ENCODE measurements at places on chromosomes 6 and 20.
A peak's percentile ranks its signal among the peaks of the same experiment; 100 is the strongest.

DNA sequence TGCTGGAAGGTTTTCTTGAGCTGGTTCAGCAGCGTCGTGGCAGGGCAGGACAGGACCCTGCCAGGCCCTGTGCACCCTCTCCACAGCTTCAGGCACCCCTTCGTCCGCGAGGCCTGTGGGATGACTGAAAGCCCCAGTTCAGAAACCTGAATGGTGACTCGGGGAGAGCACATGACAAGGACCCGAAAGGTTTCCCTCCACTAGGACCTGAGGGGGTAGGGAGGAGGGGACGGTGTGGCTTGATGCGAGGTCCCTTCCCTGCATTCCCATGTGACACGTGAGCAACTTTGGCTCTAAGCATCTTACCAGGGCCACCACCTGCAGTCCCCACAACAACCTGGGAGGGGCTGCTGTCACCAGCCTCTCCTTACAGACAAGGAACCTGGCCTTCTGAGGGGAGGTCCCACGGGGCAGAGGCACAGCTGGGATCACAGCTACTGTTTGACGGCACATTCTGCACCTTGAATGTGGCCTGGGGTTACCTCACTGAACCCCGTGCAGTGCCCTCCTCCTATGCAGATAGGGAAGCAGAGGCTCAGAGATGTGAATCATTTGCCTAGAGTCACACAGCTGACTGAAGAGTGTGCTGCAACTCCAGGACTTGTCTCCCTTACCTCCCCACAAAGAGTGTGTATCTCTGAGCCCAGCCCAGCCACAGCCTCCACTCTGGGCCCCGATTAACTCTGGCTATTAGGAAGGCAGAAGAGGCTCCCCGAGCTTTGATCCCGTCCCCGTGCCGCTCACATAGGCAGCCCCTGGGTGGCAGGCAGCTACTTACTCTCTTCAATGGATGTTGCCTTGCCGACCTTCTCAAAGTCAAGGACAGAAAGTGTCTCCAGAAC, 84.6 kb downstream of the PTPN1 start:
- no peaks in the 10 kb centered on the region for H3K4me1 ChIP-seq
- no peak overlapping the region for H3K4me3 ChIP-seq
- H3K27ac ChIP-seq = no peak overlapping the region

- no peak overlapping the region for H3K27ac ChIP-seq
- H3K4me3 ChIP-seq = no peak overlapping the region
- H3K27me3 ChIP-seq = no peaks in the 10 kb centered on the region
- DNase-seq = no peak
Observed at GRCh38 chr6:37882724-37883413, 63.3 kb downstream of the ZFAND3 start.

DNA sequence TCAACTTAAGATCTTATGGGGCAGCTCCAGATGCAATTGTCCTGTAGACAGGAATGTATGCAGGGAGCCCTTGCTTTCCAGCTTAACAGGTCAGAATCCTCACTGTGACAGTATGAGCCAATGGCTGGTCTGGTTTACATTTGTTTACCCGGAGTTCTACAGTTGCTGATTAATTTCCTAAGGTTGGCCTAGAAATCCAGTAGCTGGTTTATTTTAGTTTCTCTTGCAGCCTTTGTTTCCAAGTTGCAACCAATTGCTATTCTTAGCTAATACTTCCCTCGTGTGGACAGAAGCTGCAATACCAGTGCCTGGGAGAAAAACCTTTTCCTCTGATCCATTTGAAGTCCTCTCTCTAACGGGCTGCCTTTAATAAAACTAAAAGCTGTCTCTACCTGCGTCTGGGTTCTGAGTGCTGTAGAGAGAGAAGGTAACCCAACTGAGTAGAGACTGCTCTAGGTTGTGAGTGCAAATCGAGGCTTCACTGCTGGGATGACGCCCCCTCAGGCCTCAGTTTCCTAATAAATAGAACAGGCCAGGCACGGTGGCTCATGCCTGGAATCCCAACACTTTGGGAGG, 45.9 kb downstream of the ZNF217 start:
- no peak overlapping the region for H3K4me3 ChIP-seq
- H3K27ac ChIP-seq = no peak overlapping the region
- H3K27me3 ChIP-seq = no peaks in the 10 kb centered on the region
- H3K36me3 ChIP-seq = no peaks in the 10 kb centered on the region
- peak; percentile 12 for DNase-seq
- peaks cover 3% of the 10 kb centered on the region for H3K4me1 ChIP-seq

GRCh38 chr6:33104887-33105286, 29.1 kb downstream of the HLA-DPB1 start:
- H3K4me3 ChIP-seq = no peak overlapping the region
- H3K27ac ChIP-seq = no peak overlapping the region
- H3K4me1 ChIP-seq = no peaks in the 10 kb centered on the region
- peaks cover 54% of the 10 kb centered on the region for H3K27me3 ChIP-seq
- no peaks in the 10 kb centered on the region for H3K36me3 ChIP-seq

GRCh38 chr6:139625998-139626975, 251.8 kb upstream of the CITED2 start:
- no peaks in the 10 kb centered on the region for H3K36me3 ChIP-seq
- peaks cover 6% of the 10 kb centered on the region for H3K4me1 ChIP-seq
- no peak overlapping the region for H3K4me3 ChIP-seq
- H3K27ac ChIP-seq = no peak overlapping the region
- H3K27me3 ChIP-seq = peaks cover 15% of the 10 kb centered on the region

GRCh38 chr6:126574301-126574700, 234.4 kb downstream of the CENPW start:
- no peaks in the 10 kb centered on the region for H3K36me3 ChIP-seq
- no peak overlapping the region for H3K27ac ChIP-seq
- no peaks in the 10 kb centered on the region for H3K4me1 ChIP-seq

GRCh38 chr20:12058216-12058615, 140.5 kb downstream of the BTBD3 start:
- H3K4me3 ChIP-seq = no peak overlapping the region
- H3K27ac ChIP-seq = no peak overlapping the region
- peaks cover 2% of the 10 kb centered on the region for H3K4me1 ChIP-seq
- H3K36me3 ChIP-seq = no peaks in the 10 kb centered on the region
- H3K27me3 ChIP-seq = no peaks in the 10 kb centered on the region

GRCh38 chr20:4195499-4195898, 180.1 kb upstream of the RNF24 start:
- DNase-seq = no peak
- peaks cover 3% of the 10 kb centered on the region for H3K27me3 ChIP-seq
- H3K27ac ChIP-seq = no peak overlapping the region
- H3K36me3 ChIP-seq = no peaks in the 10 kb centered on the region
- H3K4me1 ChIP-seq = peaks cover 4% of the 10 kb centered on the region

- H3K27me3 ChIP-seq = no peaks in the 10 kb centered on the region
- no peaks in the 10 kb centered on the region for H3K4me1 ChIP-seq
- H3K36me3 ChIP-seq = no peaks in the 10 kb centered on the region
- no peak overlapping the region for H3K27ac ChIP-seq
Observed at GRCh38 chr6:8658416-8658815, 223.1 kb upstream of the SLC35B3 start.
